ENCODE measurements at places on chromosomes 6 and 20. TPM values are rescaled to one million over a fixed set of nuclear protein-coding genes. Genes with fewer than 3 reads are reported as not detected.

DNA sequence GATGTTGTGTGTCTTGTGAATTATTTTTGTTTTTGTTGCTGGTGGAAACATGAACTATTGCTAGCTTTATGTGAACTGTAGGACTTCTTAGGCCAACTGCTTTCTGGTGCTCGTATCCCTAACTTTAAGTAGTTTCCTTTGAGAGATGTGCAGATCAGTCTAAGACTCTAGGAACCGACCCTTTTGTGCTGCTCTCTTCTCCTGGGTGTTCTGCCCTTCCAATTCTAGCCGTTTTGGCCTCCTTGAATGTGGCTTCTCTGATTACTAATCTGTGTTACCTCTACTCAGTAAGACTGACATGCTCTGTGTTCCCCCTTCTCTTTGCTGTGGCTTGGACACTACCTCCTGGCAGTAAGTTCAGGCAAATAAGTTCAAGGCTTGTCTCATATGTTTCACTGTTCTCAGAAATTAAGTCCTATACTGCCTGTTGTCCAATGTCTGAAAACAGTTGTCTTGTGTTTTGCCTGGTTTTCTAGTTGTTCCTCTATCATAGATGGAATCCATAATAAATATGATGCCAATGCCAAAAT is 58.0 kb downstream of the FOXO3 start:
- DNase-seq: no peak

DNA sequence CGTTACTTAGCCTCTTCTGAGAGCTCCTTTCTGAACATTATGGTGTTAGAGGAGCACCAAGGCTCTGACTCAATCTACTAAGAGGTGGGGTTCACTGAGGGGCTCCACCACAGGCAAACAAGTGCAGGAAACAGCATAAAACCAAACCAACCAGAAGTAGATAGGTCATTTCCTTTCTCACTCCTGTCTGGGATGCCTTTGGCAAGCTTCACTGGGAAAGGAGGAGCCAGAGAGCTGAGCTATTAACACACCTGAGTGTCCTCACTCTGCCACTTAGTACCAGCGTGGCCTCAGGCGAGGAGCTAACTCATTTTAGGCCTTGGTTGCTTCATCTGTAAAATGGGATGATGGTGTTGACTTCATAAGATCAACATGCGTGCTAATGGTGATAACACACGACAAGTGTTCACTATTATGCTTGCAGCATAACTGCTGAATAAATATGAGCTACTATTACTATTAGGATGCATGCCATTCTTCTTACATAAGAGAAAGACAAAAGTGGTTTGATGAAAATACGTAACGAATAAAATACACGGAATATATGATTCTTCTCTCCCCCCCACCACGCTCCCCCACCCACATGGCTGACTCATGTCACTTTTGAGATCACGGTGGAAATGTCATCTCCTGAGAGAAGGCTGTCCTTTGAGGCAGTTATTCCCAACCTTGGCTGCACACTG is 185.4 kb downstream of the BCAS1 start:
- DNase-seq: peak; percentile 79

- peak; percentile 56 for DNase-seq
Observed at GRCh38 chr6:46756469-46757213, 9.9 kb downstream of the ANKRD66 start.

DNA sequence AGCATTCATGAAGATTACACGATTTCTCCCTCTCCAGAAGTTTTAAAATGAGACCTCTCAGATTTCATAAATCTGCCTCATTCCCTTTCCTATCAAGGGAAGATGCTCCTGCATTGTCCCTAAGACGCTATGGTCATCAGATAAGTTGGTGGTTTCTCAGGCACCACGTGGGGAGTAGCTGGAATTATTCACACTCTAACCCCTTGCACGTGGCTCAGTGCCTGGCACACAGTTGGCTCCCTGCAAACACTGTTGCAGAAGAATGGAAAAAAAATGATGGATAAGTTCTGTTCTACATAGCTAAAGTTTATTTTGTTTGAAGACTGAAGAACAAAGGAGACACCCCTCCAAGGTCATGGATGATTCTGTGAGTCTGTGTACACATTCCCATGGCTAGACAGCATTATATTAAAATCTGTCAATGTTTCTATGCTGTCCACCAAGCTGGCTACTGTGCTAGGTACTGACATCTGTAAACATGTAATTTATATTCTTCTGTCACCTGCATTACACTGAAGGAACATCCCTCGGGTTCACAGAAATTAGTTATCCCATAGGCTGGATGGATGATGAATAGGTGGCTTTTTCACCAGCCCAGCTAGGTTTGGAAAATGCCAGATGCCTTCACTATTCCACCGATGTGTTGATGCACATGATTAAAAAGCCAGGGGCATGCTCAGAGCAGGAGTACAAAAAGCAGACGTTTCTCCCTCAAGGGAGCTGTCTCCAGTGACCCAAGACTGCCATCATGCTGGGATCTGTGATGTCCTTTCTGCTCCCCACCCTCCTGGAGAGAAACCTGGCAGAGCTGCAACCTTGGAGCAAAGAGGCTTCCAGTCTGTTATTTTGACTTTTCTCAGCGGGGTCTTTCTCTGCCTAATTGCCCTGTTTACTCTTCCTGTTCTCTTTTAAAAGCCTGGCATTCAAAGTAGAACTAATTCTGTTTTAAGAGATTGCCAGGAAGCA is 610.5 kb downstream of the UTRN start:
- DNase-seq: peak; percentile 38

- no peak for DNase-seq
Observed at GRCh38 chr20:48193627-48194425, 408.5 kb upstream of the SULF2 start.

DNA sequence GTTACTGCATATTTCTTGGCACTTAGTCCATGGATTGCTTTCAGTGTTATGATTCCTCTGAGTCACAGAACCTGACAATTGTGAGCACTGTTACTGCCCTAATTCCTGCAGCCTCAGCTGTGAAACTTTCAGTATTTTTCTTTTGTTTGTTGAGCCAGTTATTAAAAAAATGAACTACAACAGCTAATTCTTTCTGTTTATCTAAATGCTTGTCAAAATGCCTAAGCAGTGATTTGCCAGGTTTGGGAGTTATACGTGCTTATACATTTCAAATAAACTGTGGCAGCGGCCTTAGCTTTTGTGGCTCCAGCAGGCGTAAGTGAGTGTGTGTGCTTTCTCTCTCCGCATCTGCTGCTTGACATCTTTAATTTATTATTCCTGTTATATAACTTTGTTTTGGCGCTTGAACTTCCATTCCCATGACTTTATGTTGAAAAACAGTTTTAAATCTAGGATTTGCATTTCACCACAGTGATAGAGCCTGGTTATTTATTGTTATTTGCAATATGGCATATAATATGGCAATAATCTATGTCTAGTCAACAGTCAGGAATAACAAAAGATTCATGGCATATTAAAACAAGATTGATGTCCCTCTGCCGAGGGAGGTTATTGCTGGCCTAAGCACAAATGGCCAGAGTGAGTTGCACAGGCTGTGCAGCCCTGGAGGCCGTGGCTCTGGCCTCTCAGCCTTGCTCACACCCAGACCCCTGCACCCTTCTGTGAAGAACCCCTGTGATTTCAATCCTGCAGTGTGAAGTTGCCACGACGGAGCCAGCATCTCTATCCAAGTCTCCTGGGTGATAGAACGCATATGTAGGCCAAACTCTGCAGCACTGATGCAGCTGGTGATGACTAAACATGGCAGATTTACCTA is 303.4 kb downstream of the THBS2 start:
- DNase-seq: no peak

- DNase-seq: no peak
Observed at GRCh38 chr20:16175322-16175961, 397.8 kb downstream of the KIF16B start.

DNA sequence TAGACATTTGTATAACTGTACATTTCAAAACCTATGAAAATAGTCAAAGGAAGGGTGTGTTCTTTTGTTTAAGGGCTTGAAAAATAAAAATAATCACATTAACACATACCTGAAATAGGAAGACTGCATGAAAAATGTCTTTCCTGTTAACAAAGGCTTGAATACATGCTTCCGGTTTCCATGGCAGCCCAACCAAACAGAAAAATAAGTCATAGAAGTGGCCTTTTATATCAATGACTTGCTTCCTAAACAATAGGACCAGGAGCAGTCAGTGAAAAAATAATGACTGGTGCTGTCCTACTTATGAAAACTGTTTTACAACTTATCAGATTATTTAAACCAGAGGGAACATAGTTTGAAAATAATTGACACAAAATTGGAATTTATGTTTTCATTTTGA is 412.6 kb upstream of the PLCB4 start:
- DNase-seq: peak; percentile 53

DNA sequence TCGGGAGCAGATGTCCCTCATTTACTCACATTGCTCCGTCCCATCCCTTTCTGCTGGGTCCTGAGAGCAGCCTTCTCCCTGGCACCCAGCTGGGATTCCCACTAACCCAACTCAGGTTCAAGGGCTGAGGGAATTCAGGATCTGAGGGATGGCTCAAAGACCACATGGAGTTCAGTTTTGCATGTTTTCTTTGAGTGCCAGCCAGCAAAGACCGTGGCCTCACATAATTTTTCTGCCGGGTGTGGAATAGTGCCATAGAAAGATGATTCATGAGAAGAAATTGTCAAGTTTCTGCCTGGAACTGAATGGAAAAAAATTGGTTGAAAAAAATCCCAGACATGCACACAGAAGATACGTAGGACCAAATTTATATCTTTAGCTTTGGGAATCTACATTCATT is 168.6 kb downstream of the CD83 start:
- peak; percentile 95 for DNase-seq

GRCh38 chr6:43798688-43799444 is 28.9 kb downstream of the VEGFA start:
- DNase-seq: peak; percentile 98

GRCh38 chr6:54254886-54255285 is 53.4 kb upstream of the TINAG start:
- no peak for DNase-seq

DNA sequence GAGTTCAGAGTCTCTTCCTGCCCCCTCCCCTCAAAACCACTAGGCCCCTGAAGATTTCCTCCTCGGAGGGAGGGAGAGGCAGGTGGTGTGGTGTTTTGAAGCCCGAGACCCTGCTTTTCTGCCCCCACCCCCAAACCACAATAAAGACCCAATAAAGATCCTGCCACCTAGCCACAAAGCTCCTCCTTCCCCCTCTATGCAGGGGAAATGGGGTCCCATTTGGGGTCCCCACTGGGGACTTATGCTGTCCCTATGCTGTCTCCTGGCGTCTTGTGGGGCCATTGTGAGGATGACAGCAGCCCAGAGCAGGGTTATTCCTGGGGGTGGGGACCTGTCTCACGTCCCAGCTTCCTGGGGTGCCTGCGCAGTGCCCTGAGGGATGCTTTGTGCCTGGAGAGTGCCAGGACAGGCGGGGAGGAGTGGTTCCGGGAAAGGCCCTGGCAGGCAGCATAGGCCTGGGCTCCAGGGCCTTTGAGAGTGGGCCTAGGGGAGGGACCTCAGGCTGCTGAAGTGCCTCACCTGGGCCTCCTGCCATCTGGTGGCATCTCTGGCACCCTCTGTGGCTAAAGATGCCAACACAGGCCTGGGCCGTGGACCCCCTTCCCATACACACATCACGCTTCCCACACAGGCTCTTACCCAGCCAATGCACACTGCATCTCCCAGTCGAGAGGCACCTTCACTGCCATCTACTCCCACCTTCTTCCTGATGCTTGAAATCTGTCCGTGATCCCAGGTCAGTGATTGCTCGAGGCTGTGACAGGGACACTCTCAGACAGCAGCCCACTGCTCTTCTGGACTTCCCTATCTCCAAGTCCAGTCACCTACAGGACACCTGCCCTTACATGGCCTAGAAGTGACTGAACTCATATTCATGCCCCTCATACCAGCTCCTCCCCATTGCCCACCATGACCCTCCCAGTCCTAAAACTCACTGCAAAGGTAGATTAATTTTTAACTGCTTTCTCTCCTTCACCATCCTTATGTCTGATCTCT is 7.9 kb upstream of the ARMC12 start:
- peak; percentile 12 for DNase-seq

DNA sequence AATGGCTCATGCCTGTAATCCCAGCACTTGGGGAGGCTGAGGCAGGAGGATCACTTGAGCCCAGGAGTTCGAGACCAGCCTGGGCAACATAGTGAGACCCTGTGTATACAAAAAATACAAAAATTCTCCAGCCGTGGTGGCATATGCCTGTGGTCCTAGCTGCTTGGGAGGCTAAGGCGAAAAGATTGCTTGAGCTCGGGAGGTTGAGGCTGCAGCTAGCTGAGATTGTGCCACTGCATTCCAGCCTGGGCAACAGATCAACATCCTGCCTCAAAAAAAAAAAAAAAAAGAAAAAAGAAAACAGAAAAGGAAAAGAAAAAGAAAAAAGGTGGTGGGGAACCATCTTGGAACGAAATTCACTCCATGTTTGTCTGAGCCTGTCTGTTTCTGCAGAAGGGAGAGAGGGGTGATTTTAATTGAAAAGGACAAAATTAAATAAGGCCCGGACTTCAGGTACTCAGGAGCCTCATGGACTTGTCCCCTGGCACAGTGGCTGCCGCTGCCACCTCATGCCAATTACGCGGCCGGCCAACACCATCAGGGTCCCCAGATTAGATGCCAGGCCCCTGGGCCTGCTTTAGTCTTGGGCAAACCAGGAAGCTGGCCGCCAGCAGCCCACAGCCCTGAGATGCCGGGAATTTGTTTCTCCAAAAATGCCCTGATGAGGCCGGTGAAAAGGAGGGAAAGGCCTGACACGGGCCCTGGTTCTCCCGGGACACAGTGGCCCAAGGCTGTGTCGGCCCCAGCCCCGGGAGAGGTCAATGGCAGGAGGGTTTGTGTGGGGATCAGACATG is 37.8 kb upstream of the STX16 start:
- DNase-seq: no peak

- DNase-seq: peak; percentile 7
Observed at GRCh38 chr6:19210849-19211590, 626.1 kb upstream of the ID4 start.

- DNase-seq: no peak
Observed at GRCh38 chr6:142879527-142879926, 65.4 kb downstream of the HIVEP2 start.

DNA sequence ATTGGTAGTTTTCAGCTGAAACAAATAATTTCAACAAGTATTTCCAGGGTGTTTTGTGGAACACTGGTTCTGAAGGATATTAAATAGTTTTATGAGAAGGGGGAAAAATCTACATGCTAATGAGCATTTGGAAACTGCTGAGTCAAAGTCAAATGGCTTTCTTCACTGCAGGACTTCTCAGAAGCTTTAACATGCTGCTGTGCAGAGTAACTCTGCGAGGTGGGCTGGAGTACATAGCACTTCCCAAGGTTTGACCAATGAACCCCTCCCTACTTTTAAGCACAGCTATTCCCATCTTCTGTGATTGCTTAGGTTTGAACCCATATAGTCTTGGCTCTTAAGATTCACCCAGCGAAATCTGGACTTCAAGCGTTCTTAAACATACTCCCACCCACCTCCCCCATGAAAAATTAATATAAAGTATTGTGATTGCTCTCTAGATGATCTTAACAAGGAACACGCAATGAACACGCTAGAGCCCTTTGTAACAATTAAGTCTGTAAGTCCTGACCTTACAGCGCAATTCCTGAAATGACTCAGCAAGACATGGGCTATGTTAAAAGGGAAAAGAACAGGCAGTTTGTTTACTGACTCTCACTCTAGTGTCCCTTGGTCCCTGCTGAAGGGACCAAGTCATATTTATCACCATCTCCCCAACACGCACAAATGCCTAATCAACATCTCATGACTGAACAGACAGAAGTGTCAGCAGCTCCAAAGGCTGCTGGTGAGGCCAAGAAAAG is 105.2 kb downstream of the NFATC2 start:
- no peak for DNase-seq

TAAR9 gene
- not detected for total RNA-seq

MAS1 gene
- total RNA-seq: not detected

TTK gene
- total RNA-seq: 82.3 TPM

PAK5 gene
- 0.05 TPM for total RNA-seq

APCDD1L gene
- total RNA-seq: 24.2 TPM

POPDC3 gene
- total RNA-seq: not detected

TP53INP2 gene
- 11.3 TPM for total RNA-seq

Measured in M059J (cell line).